ENCODE measurements at places on chromosomes 4 and X. TPM values are rescaled to one million over a fixed set of nuclear protein-coding genes. Genes with fewer than 3 reads are reported as not detected.
A peak's percentile ranks its signal among the peaks of the same experiment; 100 is the strongest.

DNA sequence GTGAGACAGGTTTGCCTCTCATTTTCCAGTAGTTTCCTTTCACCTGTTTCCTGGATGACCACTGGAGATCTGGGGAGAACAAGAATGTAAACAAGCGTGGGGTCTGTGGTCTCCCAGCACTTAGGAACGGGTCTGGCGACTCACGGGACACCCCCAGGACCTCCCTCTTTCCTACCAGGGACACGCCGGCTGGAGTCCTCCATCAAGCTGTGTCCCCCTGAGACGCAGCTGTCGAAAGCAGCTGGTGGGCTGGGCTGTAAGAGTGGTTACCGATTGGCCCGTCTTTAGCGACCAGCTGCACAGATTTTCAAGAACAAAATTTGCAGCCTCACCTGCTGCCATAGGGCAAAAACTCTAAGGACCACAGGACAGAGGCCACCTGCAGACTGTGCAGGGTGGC is 11.9 kb downstream of the LRPAP1 start:
- DNase-seq: no peak

GRCh38 chrX:132470831-132471230 is 18.0 kb downstream of the MBNL3 start:
- DNase-seq: no peak

DNA sequence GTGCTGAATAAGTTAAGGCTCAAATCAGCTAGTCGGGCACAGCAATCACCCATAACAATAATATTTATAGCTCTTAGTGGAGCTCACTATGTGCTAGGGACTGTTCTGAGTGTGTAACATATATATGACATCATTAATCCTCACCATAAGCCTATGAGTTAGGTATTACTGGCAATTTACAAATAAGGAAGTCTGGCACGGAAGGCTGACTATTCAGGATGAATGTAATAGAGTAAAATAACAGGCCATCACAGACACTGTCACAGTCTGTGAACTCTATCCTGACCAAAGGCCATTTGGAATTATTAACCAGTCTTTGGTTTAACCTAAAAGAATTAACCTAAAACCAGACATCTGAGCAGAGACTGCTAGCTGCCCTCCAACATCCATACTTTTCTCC is 119.3 kb downstream of the C4orf51 start:
- DNase-seq: no peak

DNA sequence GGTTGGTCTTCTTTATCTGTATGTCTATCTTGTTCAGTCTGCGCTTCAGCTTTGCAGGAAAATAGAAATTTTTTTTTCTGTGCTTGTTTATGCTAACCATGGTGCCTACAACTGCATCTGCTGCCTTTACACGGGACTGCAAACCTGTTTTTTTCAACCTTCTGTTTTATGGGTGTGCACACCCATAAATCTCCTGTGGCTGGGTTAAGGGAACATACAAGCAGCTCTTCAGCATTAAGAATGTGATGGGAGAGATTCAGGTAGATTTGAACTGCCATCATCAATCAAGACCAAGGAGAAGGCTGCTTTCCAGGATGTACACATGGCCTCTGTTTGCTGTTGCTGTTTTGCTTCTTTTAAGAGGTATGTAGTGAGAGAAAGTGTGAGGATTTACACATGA is 502.9 kb downstream of the ANKRD50 start:
- DNase-seq: no peak

DNA sequence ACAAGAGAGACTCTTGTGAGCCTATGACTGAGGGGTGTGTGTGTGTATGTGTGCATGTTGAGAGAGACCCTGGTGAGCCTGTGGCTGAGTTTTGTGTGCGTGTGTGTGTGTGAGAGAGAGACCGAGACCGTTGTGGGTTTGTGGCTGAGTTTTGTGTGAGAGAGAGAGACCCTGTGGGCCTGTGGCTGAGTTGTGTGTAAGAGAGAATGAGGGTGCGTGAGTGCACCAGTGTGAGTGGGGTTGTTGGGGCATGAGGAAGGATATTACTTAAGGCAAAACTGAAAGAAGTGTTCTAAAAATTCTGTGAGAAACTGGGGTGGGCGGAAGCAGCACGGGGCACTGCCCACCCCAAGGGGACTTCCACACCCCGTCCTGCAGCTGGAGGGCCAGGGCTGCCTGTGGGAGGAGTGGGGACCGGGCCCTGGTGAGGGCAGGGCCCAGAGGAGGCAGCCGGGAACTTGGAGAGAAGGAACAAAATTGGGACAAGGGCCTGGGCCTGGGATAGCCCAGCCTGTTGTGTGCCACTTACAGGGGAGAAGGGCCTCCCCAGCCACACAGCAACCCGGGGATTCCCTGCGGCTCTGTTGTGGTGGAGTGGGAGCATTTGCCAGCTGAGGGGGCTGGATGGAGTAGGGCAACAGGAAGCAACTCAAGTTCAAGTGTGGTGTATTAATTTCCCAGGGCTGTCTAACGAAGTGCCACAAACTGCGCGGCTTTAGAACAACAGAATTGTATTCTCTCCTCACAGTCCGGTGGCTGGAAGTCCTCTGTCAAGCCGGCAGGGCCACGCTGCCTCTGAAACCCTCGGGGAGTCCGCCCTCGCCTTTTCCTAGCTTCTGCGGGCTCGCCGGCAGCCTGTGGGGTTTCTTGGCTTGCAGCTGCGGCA is 22.1 kb downstream of the TMEM131L start:
- peak; percentile 80 for DNase-seq

STK32B gene
- total RNA-seq: 46.9 TPM

TLR6 gene
- total RNA-seq: 2.5 TPM

UGT2A1 gene
- total RNA-seq: not detected

All from osteocyte (in vitro differentiated cells).